ENCODE measurements at places on chromosomes 12 and 14.

DNA sequence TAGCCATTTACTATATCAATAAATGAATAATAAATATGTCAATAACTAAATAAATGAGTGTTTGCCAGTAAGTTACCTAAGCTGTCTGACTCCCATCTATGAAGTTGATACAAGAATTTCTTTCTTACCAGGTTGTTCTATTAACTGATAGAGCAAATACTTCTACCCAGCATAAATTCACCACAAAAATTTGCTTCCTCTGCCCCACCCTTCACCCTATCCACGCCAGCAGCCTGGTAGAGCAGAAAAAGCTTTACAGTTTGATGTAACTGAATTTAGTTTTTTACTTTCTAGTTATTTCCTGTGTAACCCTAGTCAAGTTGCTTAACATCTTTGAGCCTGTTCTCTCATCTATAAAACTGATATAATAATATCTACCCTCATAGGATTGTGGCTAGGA is 94.9 kb upstream of the SLC16A7 start:
- DNase-seq = no peak

- DNase-seq = no peak
Observed at GRCh38 chr12:49019120-49019430, 499 bp upstream of the PRKAG1 start.

DNA sequence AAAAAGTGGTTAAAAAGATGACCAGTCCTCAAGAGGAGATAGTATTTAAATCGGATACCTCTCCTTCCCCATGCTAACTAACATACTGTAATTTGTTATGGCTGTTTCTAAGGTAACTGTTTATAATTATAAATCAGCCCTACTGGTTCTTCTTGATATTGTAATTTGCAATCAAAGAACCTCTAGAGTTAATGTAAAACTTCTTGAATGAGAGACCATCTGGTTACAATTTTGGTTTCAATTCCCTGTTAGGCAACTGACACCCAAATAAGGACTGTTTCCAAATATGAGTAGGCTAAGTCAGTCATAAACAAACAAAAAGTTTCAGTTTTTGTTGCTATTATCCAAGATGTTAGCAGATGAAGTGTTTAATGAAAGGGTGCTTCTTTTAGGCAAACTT is 120.2 kb upstream of the DNM1L start:
- DNase-seq = no peak

GRCh38 chr12:58034311-58034710 is 92.9 kb downstream of the ATP23 start:
- DNase-seq = no peak

DNA sequence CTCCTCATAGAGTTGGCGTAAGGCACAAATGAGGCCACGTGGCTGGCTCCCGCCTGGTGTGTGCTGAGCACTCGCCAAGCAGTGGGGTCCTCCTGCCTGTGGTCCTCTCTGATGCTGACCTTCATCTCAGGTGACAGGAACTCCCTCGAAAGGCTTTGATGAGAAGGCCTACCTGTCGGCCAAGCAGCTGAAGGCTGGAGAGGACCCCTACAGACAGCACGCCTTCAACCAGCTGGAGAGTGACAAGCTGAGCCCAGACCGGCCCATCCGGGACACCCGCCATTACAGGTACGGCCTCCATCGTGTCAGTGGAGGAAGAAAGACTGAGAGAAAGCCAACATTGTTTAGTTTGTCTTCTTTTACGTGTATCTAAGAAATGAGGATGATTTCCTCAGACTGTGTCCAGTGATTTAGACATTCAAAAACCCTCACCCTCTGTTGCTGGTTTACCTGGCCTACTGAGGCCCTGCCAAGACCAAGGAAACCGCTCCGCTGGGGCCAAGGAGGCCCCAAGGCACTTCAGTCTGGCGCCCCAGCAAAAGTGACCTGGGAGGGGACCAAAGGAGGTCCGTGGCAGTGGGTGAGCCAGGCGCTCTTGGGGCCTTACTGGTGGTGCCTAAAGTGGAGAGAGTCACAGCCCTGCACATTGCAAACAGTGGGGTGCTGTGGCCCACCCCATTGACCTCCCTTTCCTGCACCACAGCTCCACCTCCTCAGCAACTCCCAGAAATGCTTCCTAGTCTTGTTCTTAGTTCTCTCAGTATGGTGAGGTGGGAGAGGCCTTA is 60.8 kb downstream of the GALNT16 start:
- DNase-seq = no peak

DNA sequence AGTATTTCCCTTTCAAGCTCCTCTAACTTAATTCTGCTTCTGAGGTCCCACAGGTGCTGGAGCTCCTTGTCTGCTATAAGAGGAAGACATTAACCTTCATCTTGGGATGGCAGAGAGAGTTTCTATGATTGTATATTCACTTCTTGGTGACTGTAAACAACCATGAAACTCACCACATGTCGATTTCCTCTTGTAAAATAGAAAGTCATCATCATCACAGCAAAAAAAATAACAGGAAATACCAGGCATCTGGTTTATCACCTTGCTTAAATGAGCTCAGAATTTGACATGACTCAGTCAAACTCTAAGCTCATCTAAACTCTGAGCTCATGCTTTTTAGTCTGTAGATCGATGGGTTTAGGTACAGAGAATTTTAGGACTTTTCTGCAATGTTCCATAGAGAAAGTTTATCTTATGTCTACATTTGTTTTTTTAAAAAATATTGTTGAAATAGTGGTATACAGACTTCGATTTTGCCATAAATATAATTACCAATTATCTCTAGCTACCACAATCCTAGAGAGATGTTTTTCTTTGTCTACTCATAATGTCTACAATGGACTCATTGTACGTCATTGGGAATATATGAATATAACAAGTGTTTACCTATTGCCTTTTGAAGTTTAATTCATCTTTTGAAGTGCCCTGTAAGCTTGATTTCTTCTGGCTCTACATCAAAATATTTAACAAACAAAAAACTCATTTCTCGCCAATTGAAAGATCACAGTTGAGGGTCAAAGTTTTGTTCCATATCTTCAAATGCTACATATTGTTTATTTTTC is 58.4 kb downstream of the IGF1 start:
- no peak for DNase-seq

DNA sequence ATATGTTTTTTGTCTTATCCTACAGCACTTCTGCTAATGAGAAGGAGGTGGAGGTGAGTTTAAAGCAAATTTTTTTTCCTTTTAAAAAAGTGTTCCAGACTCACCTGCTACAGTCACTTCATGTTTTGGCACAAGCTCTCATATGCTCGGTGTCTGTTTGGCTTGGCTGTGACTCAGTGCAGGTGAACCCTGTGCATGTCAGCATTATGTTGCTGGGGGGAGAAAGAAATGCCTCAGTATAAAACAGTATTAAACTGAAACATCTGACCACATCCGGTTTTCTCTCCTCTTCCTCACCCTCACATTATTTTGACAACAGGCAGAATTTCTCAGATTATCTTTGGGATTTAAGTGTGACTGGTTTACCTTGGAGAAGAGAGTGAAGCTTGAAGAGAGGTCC is 105.2 kb downstream of the DNAI7 start:
- DNase-seq = no peak

- no peak for DNase-seq
Observed at GRCh38 chr14:92970271-92970670, 47.3 kb downstream of the CHGA start.

GRCh38 chr14:90604356-90604755 is 207.5 kb downstream of the CALM1 start:
- no peak for DNase-seq

DNA sequence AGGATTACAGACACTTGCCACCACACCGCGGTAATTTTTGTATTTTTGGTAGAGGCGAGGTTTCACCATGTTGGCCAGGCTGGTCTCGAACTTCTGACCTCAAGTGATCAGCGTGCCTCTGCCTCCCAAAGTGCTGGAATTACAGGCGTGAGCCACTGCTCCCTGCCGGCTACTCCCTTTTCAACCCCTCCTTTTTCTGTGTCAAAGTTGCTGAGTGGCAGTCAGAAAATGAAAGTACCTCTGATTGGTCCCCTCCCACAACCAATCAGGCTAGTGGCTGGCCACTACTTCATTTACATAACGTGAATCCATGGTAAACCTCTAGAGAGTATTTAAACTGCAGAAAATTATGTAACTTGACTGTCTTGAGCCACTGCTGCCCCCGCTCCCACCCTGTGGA is 5.9 kb downstream of the RESF1 start:
- DNase-seq = no peak

GRCh38 chr14:76328457-76329137 is 47.3 kb upstream of the ESRRB start:
- DNase-seq = no peak

GRCh38 chr12:31406345-31406744 is 80.4 kb upstream of the SINHCAF start:
- DNase-seq = no peak

DNA sequence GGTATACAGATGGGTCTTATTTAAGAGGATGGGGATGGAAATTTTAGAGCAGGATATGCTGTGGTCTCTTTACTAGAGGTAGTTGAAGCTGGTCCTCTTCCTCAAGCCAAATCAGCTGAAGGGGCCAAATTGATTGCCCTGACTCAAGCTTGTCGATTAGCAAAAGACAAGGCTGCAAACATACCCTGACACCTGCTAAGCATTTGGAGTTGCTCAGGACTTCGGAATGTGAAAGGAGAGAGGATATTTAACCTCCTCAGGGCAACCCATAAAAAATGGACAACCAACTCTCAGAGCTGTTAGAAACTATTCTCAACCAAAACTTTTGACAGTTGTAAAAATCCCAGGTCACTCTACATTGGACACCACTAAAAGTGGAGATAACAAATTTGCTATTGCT is 15.6 kb downstream of the PTGDR start:
- DNase-seq = no peak

GRCh38 chr14:88750945-88751344 is 41.8 kb downstream of the EML5 start:
- DNase-seq = no peak

DNA sequence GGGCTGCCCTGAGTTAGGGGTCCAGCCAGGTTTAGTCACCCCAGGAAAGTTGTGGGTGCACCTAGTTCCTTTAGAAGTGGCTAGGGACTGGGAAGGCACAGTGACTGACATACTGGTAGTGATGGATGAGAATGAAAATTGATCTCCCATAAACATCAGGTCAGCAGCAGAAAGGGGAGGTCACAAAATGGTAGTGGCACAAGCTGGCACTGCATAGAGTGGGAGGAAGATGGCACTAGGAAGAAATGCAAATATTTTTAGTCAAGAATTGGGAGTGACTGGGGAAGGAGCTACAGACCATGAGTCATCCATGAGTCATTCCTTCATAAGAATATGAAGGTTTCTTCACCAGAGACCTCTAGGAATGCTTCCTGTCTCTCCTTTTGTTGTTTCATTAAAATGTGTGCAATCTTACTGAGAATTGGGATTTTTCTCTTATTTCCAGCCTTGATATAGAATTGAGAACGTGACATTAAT is 198.3 kb upstream of the AMIGO2 start:
- no peak for DNase-seq

DNA sequence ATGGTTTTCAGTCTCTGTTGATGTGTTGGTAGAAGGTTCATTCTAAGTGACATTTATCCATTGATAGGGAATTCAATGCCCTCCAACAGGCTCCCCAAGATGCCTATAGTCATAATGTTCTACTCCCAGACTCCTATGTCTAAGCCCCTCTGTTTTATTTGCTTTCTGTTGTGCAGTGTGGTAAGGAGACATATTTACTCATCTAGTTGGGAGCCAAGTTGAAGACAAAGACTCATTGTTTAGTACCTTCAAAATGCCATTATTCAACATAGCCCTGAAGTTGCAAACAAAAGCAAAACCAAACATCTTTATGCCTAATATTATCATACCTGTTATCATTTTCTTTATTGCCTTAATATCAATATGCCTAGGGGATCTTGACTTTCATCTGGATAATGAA is 302.1 kb downstream of the RMST start:
- DNase-seq = no peak

DNA sequence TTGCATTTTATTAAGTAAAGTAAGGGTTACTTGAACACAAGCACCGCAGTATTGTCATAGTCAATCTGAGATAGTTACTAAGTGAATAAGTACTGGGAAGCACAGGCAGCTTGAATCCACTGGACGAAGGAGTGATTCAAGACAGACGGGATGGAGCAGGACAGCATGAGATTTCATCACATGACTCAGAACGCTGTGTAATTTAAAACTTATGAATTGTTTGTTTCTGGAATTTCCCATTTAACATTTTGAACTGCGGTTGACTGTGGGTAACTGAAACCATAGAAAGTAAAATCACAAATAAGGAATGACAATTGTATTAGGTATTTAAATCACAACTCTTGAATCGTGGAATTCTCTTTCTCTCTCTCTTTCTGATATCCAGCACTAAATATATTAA is 1630.4 kb upstream of the SEL1L start:
- no peak for DNase-seq

GRCh38 chr14:22387776-22388241 is 201.2 kb downstream of the DAD1 start:
- peak; percentile 75 for DNase-seq

DNA sequence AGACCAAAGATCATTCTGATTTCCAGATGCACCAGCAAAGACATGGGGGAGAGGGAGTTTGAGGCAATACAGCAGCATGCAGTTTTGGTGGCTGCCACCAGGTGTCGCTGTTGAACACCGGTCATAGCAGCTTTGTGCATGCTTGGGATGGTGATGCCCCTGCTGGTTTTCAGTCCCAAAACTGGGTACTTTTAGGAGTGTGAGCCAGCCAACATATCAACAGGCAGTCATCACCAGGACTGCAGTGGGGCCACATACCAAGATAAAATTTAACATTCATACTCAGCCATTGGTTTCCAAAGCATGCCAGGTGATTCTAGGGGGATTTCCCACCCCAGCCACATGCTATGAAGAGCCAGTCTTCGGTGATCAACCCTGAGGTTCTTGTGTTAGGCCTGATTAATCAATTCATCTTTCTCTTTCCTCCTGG is 64.2 kb downstream of the PHETA1 start:
- no peak for DNase-seq

GRCh38 chr12:119114294-119114693 is 64.4 kb upstream of the HSPB8 start:
- DNase-seq = no peak

GRCh38 chr14:21647380-21647779 is 6.3 kb upstream of the OR4E2 start:
- DNase-seq = no peak

DNA sequence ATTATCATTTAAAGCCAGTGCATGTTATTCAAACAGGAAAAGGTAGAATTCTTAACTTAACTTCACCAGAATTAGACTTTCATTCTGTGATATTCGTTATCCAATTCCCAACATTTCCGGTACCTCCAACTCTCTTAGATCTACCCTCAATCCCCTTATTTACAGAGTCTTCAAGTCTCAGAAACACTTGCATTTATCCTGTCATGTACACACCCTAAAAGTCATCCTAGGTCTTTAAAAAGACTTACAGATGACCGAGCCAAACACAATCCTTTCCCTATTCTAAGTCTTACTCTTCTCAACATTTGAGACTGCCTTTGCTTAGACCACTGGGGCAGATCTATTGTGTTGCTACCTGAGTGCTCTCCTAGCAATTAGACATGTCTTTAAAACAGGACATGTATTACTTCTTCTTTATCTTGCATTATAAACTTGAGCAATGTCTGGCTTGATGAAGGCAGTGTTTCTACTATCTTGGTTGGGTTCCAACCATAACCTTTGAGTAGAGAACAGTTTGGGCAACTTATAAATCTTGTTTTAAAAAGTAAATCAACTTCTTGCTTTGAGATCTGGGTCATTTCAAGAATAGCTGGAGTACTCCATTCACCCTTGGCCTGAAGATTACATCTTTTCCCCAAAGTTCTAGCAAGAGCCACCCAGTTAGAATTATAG is 140.6 kb upstream of the PLEKHG7 start:
- no peak for DNase-seq

- DNase-seq = no peak
Observed at GRCh38 chr12:52836042-52836466, 1.9 kb upstream of the KRT79 start.

- DNase-seq = no peak
Observed at GRCh38 chr12:15749937-15750336, 39.3 kb downstream of the EPS8 start.
